ENCODE measurements at places on chromosomes 5 and 9.

DNA sequence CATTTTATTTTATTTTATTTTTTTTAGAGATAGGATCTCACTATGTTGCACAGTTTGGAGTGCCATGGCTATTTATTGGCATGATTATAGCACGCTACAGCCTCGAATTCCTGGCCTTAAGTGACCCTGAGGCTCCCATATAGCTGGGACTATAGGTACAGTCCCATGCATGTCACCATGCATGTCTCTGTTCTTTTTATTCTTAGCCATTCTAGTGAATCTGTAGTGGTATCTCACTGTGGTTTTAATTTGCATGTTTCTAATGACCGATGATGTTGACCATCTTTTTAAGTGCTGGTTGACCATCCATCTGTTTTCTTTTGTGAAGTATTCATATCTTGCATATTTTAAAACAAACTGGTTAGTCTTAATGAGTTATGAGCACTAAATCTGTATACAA, 76.1 kb downstream of the SLC44A1 start:
- DNase-seq, result no peak

DNA sequence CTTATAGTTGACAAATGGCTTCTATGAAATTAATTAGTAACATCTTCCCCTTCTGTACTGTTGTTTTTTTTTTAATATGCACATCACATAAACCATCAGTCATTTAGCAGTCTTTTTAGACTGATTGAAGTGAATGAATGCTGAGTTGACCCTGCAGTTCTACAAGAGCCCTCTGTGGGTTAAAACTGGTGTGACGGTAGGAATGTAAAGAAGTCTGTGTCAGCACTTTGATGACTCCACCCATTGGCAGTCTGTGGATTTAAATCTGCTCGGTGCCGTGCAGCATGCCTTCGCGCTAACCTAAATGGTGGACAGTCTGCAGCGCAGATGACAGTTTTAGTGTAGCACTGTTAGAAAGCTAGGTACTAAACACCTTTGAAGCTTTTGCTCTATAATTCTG, 3.1 kb downstream of the GTF3C4 start:
- no peak for DNase-seq

DNA sequence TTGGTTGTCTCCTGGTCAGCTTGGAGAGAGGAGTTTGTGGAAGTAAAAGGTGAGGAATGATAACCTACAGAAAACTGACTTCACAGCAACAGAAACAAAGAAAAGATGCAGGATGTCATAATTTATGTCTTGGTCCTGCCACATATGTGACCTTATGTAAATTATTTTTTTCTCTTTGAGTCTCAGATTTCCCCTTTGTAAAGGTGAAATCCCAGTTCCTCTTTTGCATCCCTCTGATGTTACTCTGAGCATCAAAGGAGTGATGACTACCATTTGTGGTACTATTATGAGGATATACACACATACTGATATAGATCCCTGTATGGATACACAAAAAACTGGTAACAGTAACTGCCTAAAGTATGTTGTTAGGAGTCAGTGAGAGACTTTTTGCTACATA, 1.4 kb upstream of the THG1L start:
- DNase-seq, result no peak

DNA sequence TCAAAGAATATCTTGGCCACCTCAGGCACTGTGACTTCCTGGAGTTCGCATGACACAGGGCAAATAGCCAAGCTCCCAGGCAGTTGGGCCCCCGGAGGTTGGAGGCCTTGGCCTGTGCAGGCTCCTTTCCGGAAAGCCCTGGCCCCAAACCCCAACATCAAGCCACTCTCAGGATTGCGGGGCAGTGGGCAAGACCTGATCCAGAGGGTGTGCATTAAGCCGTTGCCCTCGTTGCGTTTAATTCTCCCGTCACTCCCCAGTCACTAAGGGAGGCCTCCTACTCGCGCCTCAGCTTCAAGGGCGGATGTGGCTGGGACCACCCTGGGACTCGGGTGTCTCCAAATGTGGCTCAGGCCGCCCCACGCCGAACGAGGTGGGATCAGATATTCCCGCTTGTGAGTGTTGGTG, 60.1 kb downstream of the TMEM174 start:
- no peak for DNase-seq

GRCh38 chr5:113056988-113057387, 80.4 kb downstream of the DCP2 start:
- DNase-seq, result no peak
